ENCODE measurements at places on chromosomes 6 and 20.

- DNase-seq = no peak
These were observed 93.2 kb downstream of the CLVS2 start for GRCh38 chr6:123089226-123089625.

DNA sequence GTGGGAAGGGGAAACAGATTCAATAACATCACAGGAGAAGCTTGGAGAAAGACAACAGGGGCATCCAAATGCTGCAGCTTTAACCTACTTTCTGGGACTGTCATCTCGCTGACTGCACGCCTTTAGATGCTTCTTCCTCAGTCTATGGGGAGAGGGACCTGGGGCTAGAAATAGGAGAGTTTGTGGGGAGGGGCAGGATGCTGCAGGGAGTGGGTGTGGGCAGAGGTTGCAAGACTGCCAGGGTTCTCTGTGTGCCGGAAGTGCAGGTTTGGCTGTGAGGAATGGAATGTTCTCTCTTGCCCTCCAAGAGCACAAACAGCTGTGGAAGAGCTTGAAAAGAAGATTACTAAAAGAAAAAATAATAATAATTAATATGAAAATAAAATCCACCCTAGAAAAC is 93.2 kb downstream of the FOXO3 start:
- DNase-seq = no peak

DNA sequence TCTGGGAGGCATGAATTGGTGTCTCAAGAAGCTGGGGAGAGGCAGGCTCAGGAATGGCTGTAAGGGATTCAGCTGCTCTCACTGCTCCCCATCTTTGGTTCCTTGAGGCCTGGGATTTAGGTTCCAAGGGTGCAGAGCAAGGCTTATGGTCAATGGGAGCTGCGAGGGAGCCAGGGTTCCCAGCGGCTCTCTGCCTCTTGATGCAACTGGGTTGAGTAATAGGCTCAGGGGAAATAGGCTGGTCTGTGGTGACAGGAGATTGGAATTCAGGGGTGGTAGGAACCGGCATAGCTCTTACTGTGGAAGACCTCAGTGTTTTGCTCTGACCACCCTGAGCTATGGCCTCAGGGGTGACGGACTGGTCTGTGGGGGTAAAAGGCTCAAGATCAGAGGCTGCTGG is 13.0 kb upstream of the NRM start:
- DNase-seq = no peak

- no peak for DNase-seq
These were observed 42.7 kb downstream of the LRP11 start for GRCh38 chr6:149821492-149821891.

- no peak for DNase-seq
These were observed 31.1 kb upstream of the SMAP1 start for GRCh38 chr6:70636596-70636995.

DNA sequence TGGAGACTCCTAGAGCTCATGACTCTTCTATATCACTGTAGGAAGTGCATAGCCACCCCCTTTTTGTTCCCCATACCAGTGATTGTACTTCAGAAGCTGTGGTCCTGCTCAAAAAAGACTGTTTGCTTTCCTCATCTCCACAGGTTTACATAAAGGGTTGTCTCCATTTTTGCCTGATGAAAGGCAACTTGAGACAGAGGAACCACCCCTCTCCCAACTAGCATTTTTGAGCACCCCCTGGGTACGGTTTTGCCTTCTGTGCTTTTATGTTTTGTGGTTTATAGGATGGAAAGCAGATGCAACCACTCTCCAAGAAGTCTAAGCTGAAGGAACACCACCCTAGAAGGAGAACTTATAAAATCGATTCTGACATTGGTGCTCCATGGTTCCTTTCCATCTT is 127.7 kb upstream of the SUPT3H start:
- DNase-seq = no peak

DNA sequence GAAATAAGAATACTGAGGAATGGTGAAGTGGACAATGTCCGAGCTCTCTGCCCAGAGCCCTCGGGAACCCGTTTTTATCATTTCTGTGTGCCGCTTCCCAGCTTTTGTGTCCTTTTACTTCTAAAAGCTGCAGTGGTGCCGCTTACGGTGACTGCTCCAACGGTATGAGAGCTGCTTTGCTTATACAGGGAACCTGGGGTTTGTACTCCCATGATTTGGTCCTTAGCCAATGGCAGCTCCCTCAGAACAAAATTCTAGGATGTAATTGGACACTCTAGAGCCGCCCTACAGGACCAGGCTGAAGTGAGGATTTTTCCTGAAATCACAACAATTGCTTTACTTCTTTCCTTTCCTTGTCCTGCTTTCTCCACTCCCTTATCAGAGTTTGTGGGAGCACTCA is 24.2 kb upstream of the PCSK2 start:
- no peak for DNase-seq

DNA sequence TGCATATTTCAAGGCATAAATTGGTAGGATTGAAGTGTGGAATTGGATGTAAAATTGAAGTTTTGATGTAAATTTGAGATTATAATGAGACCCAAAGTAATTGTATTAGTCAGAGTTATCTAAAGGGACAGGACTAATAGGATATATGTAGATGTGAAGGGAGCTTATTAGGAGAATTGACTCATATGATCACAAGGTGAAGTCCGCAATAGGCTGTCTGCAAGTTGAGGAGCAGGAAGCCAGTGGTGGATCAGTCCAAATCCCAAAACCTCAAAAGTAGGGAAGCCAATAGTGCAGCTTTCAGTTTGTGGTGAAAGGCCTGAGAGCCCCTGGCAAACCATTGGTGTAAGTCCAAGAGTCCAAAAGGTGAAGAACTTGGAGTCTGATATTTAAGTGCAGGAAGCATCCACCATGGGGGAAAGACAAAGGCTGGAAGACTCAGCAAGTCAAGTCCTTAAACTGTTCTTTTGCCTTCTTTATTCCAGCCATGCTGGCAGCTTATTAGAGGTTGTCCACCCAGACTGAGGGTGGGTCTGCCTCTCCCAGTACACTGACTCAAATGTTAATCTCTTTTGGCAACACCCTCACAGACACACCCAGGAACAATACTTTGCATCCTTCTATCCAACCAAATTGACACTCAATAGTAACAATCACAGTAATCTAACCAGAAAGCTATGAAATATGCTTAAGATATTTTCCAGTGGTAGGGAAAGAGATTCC is 442.6 kb upstream of the PTCHD4 start:
- DNase-seq = no peak

GRCh38 chr6:13331516-13332348 is 3.4 kb upstream of the TBC1D7 start:
- no peak for DNase-seq

- DNase-seq = no peak
These were observed 327.3 kb downstream of the THBS2 start for GRCh38 chr6:168926306-168926705.

- no peak for DNase-seq
These were observed 15.4 kb downstream of the SRSF3 start for GRCh38 chr6:36609582-36609981.

GRCh38 chr20:6583134-6583738 is 184.2 kb upstream of the BMP2 start:
- peak; percentile 59 for DNase-seq

GRCh38 chr6:74284284-74284683 is 588.3 kb downstream of the CD109 start:
- DNase-seq = no peak

GRCh38 chr20:43541214-43541613 is 17.6 kb upstream of the SGK2 start:
- no peak for DNase-seq

DNA sequence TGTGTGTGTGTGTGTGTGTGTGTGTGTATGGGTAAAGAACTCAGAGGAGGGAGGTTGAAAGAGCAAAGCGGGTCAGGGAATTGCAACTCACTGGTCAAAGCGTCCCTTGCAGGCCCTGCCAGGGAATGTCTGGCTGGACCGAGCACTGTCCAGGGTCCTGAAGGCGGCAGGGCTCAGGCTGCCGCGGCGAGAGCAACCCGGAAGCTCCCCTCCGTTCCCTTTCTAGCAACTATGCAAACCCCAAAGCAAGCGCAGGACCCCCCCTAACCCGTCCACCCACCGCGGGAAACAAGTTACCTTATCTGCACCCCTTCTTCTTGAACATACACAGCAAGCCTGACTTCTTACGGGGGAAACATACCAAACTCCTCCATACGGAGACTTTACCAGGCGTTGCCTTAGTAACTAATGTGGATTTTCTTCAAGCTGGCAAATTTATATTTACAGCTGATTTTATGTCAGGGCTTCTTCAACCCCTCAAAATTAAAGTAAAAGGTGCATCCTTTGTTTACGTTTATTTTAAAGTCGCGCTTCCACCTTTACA is 538 bp upstream of the GRM1 start:
- no peak for DNase-seq

DNA sequence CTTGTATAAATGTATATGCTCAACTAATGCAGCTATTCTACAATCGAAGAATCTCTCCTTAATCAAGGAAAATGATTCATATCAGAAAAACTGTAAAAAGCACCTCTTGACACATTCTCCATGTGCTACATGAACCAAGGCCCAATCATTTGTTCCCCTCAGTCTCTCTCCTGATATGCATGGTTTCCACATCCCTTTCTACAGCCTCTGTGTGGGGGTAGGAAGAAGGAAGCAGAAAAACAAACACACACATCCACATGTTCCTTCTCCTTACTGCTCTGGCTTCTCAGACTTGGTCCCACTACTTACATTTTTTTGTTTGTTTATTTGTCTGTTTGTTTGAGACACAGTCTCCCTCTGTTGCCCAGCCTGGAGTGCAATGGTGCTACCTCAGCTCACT is 510.5 kb downstream of the PRKN start:
- no peak for DNase-seq

GRCh38 chr20:15166744-15167143 is 829.3 kb upstream of the FLRT3 start:
- no peak for DNase-seq

- no peak for DNase-seq
These were observed 57.3 kb downstream of the LINC00237 start for GRCh38 chr20:21048841-21049273.

DNA sequence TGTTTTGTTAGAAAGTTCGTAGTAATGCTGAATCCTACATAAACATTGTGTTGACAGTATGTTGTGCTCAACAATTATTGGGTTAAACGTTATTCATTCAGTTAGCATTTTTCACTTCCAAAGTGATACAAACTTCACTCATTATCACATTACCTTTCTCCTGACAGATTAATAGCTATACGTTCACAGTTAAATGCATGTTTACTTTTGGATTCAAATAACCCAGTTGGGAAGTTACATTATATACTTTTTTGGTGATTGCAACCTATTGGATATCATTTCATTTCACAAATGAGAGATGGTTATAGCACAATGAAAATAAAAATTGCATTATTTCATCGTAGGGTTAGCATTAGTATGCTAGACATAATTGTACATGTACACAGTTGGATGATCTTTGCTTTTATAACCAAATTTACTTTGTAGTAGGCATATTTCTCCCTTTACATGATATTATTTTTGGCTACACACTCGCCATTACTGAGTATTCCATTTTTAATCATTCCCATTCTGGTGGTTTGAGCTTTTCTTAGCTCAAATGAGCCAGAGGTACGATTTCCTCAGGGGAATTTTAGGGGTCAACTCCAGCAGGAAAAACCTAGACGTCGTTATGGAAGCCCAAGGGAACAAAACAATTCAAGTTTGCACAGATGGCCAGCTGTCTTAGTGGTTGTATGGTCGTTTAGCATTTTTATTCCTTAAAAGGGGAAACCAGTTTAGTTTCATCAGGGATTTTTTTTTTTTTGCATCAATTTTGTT is 2.1 kb upstream of the HIVEP1 start:
- DNase-seq = no peak

DNA sequence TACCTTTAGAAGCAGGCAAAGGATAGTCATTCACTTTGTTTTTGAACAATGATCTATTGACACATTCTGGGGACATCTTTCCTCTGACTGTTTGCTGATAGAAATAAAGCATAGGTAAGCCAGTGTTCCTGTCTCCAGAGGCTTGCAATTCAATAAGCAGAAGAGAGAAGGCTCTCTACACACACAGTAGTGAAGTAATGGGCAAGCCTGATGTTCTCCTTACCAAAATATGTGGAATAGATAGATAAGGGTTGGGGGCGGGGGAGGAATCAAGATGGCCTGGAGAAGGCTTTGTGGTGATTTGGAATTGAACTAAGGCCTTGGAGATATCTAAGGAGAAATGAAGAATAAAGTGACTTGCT is 27.3 kb downstream of the PAQR8 start:
- no peak for DNase-seq

GRCh38 chr20:9610665-9611064 is 96.3 kb downstream of the LAMP5 start:
- DNase-seq = no peak

GRCh38 chr6:1479095-1479494 is 89.7 kb downstream of the FOXF2 start:
- no peak for DNase-seq

GRCh38 chr6:119112812-119113530 is 34.5 kb upstream of the FAM184A start:
- DNase-seq = no peak

GRCh38 chr6:102458990-102459389 is 1065.5 kb downstream of the GRIK2 start:
- DNase-seq = no peak

- DNase-seq = no peak
These were observed 772.8 kb upstream of the DEFB115 start for GRCh38 chr20:30484749-30485070.

DNA sequence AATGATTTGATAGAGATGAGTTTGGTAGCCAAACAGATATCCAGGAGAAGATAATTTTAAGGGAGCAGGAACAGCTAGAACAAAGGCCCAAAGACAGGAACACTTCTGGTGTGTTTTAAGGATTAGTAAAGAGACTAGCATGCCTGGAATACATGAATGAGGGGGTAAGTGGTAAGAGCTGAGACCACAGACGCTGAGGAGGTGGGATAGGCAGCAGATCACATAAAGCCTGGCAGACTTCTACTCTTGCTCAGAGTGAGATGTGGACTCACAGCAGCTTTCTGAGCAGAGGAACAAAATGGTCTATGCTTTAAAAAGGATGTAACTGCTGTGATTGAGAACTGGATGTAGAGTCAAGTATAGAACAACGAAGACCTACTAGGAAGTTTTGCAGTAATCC is 100.1 kb downstream of the EPHA7 start:
- DNase-seq = no peak

GRCh38 chr20:22794200-22794599 is 209.8 kb upstream of the FOXA2 start:
- DNase-seq = no peak

- DNase-seq = no peak
These were observed 96.2 kb downstream of the VIP start for GRCh38 chr6:152846825-152847224.
